Stimulated activated CD4-positive, alpha-beta T cell treated with anti-CD3 and anti-CD28 coated beads, Interleukin-4, amount 100 ng/mL, for 24 hours (primary cell): ENCODE measurements at places on chromosomes 12 and 14.

GRCh38 chr12:97513950-97514349, 51.3 kb downstream of the RMST start:
- no peak for DNase-seq

DNA sequence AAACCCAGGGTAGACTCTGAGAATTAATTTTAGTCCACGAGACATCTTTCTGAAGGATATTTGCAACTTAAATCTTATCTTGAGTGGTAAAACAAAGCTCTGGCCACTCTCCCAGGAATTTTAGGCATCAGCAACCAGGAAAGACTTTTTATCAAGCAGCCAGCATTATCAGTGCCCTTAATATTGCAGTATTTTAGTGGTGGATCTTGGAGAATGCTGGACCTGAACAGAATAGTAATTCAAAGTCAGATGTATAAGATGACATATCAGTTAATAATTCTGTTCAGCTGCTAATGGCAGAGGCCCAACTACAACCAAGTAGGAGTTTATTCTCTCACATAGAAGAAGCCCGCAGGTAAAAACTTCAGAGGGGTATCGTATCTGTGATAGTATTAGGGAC, 59.0 kb upstream of the CRY1 start:
- DNase-seq, result no peak

GRCh38 chr12:65997056-65997455, 133.5 kb downstream of the LLPH start:
- no peak for DNase-seq

- no peak for DNase-seq
Measured at GRCh38 chr14:38310420-38310995, 54.6 kb upstream of the CLEC14A start.

DNA sequence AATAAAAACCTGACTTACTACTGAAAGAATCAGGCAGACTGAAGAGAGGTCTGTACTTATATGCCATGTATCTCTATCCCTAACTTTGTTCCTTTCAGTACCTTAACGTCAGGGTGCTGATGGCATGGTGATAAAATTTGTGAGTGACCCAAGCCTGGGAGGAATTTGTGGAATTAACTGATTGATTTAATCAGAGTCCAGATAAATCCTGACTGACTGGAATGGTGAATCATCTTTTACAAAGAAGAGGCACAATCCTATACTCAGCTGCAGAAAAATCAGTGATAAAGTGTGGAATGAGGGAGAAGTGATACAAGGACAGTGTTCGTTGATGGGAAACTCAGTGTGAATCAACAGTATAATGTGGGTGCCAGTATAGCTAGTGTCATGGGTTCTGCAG, 3.7 kb downstream of the TDG start:
- DNase-seq, result no peak

- no peak for DNase-seq
Measured at GRCh38 chr14:37262649-37263048, 64.9 kb downstream of the MIPOL1 start.

- no peak for DNase-seq
Measured at GRCh38 chr14:98167275-98167674, 1104.7 kb downstream of the BCL11B start.

DNA sequence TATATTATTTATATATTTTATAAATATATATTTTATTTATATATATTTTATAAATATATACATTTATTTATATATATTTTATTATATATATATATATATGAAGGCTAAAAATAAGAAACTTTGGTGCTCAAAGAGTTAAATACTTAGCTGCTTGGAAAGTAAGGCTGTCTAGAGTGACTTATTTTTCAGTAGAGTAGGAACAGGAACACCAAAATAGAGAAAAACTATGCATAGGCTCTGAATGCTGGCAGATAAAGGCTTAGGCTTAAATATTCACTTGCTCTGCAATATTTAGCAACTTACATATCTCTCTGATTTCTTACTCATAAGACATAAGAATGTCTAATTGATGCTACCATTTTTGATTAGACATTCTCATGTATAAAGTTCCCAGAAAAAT, 991.2 kb downstream of the VRK1 start:
- DNase-seq, result no peak

DNA sequence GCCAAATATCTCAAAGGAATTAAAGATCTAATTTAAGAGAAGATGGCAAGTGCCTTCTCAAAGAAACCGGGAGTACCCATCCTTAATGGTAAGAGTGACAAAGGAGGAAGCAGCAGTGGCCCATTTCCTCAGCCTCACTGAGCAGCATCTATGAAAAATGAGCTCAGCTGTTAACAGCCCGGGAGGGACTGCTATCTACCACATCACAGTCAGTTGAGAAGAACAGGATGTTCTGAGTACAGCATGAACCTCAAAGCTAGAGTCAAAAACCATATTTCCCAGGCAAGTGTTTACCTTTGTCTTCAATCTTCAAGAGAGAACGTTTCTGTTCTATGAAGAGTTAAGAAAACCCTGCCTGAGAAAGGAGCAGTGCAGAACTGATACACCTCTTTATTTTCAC, 115.0 kb downstream of the BTG1 start:
- peak; percentile 53 for DNase-seq

GRCh38 chr12:86774841-86775388, 518.7 kb upstream of the MGAT4C start:
- no peak for DNase-seq

- no peak for DNase-seq
Measured at GRCh38 chr12:96078231-96079135, 43.1 kb upstream of the LTA4H start.

DNA sequence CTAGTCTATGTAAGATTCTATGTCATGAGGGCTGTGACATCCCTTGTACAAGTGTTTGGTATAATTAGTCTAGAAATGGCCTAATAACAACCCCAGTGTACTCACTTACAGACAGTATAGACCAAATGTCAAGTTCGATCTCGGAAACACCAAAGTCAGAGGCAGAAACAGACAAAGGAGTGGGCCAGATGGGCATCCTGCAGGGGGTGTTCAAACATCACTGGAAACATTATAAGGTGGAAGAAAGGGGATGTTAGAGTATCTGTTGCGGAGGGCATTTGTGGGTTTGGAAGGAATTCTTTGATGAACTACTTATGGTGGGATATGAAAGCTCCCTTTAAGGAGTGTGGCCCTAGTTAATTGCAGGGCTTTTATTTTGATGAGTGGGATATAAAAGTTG, 134.6 kb downstream of the ESR2 start:
- no peak for DNase-seq

GRCh38 chr14:43792980-43793379, 714.1 kb downstream of the FSCB start:
- no peak for DNase-seq

- DNase-seq, result peak; percentile 50
Measured at GRCh38 chr12:111359231-111359913, 9.5 kb downstream of the PHETA1 start.
